Stomach (tissue), 19 donors: ENCODE measurements at places on chromosomes 6 and 20. TPM values are rescaled to one million over a fixed set of nuclear protein-coding genes. Genes with fewer than 3 reads are reported as not detected.
A peak's percentile ranks its signal among the peaks of the same experiment; 100 is the strongest.

DNA sequence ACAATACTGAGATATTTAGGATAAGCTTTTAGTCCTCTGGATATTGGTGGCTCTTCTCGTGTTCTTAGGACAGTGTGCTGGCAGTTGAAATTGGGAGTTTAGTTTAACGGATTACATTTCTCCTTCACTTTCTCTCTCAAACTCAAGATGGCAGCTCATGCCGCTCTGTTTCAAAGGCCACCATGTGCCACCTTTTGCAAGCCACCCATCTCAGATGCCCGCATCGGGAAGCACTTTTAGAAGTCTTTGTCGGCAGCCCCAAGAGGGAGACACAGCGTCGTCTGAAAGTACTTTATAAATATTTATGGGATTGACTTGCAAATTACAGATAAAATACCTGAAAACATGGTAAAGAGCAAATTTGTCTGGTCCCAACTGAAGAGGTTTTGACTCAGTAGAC is 73.5 kb downstream of the DOK5 start:
- H3K27me3 ChIP-seq = no peaks in the 10 kb centered on the region
- no peaks in the 10 kb centered on the region for H3K36me3 ChIP-seq
- no peaks in the 10 kb centered on the region for H3K4me1 ChIP-seq
- no peak overlapping the region for H3K27ac ChIP-seq

- peaks cover 17% of the 10 kb centered on the region for H3K36me3 ChIP-seq
- H3K27ac ChIP-seq = peak overlapping the region; percentile 78
- no peak overlapping the region for H3K4me3 ChIP-seq
- no peaks in the 10 kb centered on the region for H3K27me3 ChIP-seq
- DNase-seq = no peak
Observed at GRCh38 chr20:36493051-36493800, 48.1 kb upstream of the MYL9 start.

AURKA gene
- 0.45 TPM for total RNA-seq

- no peak for DNase-seq
- no peaks in the 10 kb centered on the region for H3K27me3 ChIP-seq
- H3K4me3 ChIP-seq = no peak overlapping the region
- no peaks in the 10 kb centered on the region for H3K4me1 ChIP-seq
- no peaks in the 10 kb centered on the region for H3K36me3 ChIP-seq
Observed at GRCh38 chr6:45045253-45045601, 282.9 kb upstream of the RUNX2 start.

CST5 gene
- not detected for total RNA-seq

- peak overlapping the region; percentile 52 for H3K27ac ChIP-seq
- H3K4me3 ChIP-seq = no peak overlapping the region
- H3K4me1 ChIP-seq = peaks cover 12% of the 10 kb centered on the region
- no peaks in the 10 kb centered on the region for H3K27me3 ChIP-seq
Observed at GRCh38 chr20:32034581-32035425, 17.2 kb upstream of the HCK start.

DNA sequence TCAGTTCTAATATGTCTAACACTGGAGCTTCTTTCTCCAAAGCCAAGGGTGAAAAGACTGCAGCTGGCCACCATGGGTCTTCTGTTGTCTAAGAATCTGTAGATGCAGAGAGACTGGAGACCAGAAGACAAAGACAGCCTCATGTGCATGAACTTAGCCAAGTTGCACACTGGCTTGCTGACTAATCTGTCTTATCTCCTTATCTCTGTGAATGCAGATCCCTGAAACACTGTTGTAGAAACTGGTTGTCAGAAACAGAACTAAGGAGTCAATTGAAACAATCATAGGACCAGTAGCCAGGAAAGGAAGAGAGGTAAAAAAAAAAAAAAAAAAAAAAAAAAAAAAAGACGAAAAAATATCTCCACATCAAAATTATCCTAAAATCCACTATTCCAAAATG is 109.7 kb downstream of the BFSP1 start:
- H3K4me3 ChIP-seq = no peak overlapping the region
- DNase-seq = no peak
- no peaks in the 10 kb centered on the region for H3K4me1 ChIP-seq
- H3K36me3 ChIP-seq = no peaks in the 10 kb centered on the region

HSD17B8 gene
- 19.6 TPM for total RNA-seq

- no peak overlapping the region for H3K4me3 ChIP-seq
- H3K27me3 ChIP-seq = no peaks in the 10 kb centered on the region
- no peak for DNase-seq
- H3K36me3 ChIP-seq = peaks cover 64% of the 10 kb centered on the region
- H3K27ac ChIP-seq = peak overlapping the region; percentile 90
Observed at GRCh38 chr6:33772902-33773472, 15.9 kb downstream of the LEMD2 start.

- no peak overlapping the region for H3K27ac ChIP-seq
- no peak overlapping the region for H3K4me3 ChIP-seq
- no peaks in the 10 kb centered on the region for H3K36me3 ChIP-seq
- no peaks in the 10 kb centered on the region for H3K27me3 ChIP-seq
- H3K4me1 ChIP-seq = peaks cover 26% of the 10 kb centered on the region
Observed at GRCh38 chr6:15444881-15445280, 199.0 kb downstream of the JARID2 start.

DNA sequence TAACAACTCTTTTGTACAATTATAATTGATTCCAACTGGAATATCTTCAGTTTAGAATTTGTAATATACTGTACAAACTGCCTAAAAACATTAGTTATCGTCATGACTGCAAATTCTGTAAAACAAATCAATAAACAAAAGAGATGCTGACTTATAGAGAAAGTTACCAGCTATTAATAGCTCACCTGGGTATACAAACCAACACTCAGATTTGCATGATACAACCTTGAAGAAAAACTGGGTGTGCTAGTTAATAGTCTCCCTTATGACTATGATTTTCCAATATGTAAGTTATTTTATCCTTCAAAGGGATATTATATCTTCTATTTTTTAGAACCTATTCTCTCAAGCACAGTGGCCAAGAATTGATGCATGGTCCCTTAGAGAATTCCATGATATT is 698.5 kb downstream of the FRK start:
- no peaks in the 10 kb centered on the region for H3K27me3 ChIP-seq
- no peak for DNase-seq
- H3K4me3 ChIP-seq = no peak overlapping the region
- H3K36me3 ChIP-seq = no peaks in the 10 kb centered on the region
- no peaks in the 10 kb centered on the region for H3K4me1 ChIP-seq
- H3K27ac ChIP-seq = no peak overlapping the region

GRCh38 chr6:135062735-135063134 is 8.1 kb upstream of the HBS1L start:
- H3K4me1 ChIP-seq = no peaks in the 10 kb centered on the region
- H3K27ac ChIP-seq = no peak overlapping the region
- no peaks in the 10 kb centered on the region for H3K36me3 ChIP-seq
- no peaks in the 10 kb centered on the region for H3K27me3 ChIP-seq
- H3K4me3 ChIP-seq = no peak overlapping the region
- peak; percentile 8 for DNase-seq

DNA sequence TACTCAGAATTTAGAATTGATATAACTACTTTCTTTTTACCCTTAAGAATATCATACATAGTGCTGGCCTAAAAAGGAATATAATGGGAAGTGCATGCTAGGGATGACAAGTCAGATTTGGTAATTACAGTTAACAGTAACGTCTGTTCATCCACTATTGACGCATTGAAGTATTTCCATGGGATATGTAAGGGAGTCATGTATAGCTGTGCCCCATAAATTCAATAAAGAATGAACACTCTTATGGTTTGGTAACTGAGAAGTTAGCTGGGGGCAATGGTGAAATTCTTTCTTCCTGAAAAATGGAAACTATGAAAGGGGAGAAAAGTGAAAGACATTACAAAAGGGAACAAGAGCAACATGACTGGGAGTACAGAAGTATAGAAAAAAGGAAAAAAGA is 2.6 kb upstream of the COL19A1 start:
- H3K27me3 ChIP-seq = peaks cover 17% of the 10 kb centered on the region
- no peaks in the 10 kb centered on the region for H3K36me3 ChIP-seq
- no peak overlapping the region for H3K4me3 ChIP-seq
- H3K27ac ChIP-seq = no peak overlapping the region
- H3K4me1 ChIP-seq = peaks cover 19% of the 10 kb centered on the region
- DNase-seq = no peak

HS3ST5 gene
- total RNA-seq = not detected

TMC2 gene
- total RNA-seq = not detected

GRCh38 chr20:40341561-40341960 is 347.5 kb downstream of the MAFB start:
- no peaks in the 10 kb centered on the region for H3K27me3 ChIP-seq
- no peaks in the 10 kb centered on the region for H3K36me3 ChIP-seq
- H3K4me1 ChIP-seq = no peaks in the 10 kb centered on the region
- H3K27ac ChIP-seq = no peak overlapping the region

DNA sequence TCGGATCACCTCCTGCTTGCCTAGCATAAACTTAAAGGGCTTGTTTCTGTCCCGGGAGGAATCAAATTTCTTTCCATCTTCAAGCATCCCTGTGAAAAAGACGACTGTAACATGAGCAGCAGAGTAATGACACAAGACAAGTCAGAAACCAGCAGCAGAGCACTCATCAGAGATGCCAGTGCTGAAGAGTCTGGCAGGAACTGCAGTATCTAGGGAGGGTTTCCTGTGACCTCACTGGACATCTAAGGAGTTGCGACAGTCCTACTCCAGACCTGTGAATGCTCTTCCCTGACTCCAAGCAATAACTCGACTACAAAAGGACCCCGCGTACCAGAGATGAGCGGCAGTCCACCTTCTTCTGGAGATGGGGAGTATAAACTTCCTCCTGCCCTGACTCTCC is 17.3 kb downstream of the FKBP1A start:
- peaks cover 64% of the 10 kb centered on the region for H3K4me1 ChIP-seq
- no peak overlapping the region for H3K4me3 ChIP-seq
- no peaks in the 10 kb centered on the region for H3K27me3 ChIP-seq
- H3K36me3 ChIP-seq = peaks cover 3% of the 10 kb centered on the region

- H3K27ac ChIP-seq = no peak overlapping the region
- H3K36me3 ChIP-seq = no peaks in the 10 kb centered on the region
- H3K4me3 ChIP-seq = no peak overlapping the region
- no peak for DNase-seq
- no peaks in the 10 kb centered on the region for H3K4me1 ChIP-seq
Observed at GRCh38 chr20:51354769-51355319, 187.7 kb downstream of the NFATC2 start.

CLIC5 gene
- total RNA-seq = 9.6 TPM

ENPP1 gene
- total RNA-seq = 18.4 TPM

SERPINB1 gene
- 18.7 TPM for total RNA-seq

- H3K4me3 ChIP-seq = no peak overlapping the region
- H3K27me3 ChIP-seq = no peaks in the 10 kb centered on the region
- no peak overlapping the region for H3K27ac ChIP-seq
- no peak for DNase-seq
- H3K4me1 ChIP-seq = no peaks in the 10 kb centered on the region
Observed at GRCh38 chr20:51198238-51198637, 175.3 kb upstream of the KCNG1 start.

DNA sequence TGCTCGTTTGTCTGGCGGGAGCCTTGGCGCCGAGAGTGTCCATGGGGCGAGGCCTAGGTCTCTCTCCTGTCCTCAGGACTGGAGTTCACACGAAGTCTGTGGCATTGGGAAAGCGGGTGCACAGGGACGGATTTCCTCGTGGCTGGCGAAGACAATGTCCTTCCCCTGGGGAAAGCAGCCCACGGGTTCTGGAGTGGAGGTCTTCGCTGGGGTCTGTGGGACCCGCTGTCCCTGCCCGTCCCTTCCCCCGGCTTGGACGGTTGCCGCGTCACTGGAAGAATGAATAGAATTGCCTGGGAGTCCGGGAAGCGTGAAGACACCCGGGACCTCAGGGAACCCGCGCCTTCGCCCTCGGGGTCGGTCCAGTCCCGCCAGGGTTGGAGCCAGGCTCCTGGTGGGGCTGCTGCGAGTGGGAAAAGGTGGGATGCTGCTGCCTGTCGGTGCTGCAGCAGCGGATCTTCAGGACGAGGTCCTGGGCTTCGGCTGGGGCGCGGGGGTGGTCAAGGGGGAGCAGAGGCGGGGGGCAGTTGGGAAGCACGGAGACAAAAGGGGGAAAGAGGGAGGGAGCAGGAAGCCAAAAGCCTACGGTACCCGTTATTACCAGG is 441.8 kb upstream of the DEFB115 start:
- no peaks in the 10 kb centered on the region for H3K4me1 ChIP-seq
- H3K4me3 ChIP-seq = no peak overlapping the region
- H3K36me3 ChIP-seq = no peaks in the 10 kb centered on the region
- no peaks in the 10 kb centered on the region for H3K27me3 ChIP-seq
- H3K27ac ChIP-seq = no peak overlapping the region
- no peak for DNase-seq

DNA sequence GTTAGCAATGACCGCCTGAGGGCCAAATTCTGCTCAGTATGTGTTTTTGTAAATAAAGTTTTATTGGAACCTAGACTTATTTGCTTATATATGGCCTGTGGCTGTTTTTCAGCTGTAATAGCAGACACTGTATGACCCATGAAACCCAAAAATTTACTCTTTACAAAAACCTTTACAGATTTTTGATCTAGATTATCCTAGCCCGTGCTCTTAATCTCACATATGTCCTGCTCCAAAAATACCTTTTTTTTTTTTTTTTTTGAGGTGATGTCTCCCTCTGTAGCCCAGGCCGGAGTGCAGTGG is 148.0 kb upstream of the ZNF217 start:
- no peak overlapping the region for H3K4me3 ChIP-seq
- no peaks in the 10 kb centered on the region for H3K36me3 ChIP-seq
- no peaks in the 10 kb centered on the region for H3K27me3 ChIP-seq
- H3K4me1 ChIP-seq = peaks cover 15% of the 10 kb centered on the region
- no peak for DNase-seq

GPLD1 gene
- not detected for total RNA-seq

DNA sequence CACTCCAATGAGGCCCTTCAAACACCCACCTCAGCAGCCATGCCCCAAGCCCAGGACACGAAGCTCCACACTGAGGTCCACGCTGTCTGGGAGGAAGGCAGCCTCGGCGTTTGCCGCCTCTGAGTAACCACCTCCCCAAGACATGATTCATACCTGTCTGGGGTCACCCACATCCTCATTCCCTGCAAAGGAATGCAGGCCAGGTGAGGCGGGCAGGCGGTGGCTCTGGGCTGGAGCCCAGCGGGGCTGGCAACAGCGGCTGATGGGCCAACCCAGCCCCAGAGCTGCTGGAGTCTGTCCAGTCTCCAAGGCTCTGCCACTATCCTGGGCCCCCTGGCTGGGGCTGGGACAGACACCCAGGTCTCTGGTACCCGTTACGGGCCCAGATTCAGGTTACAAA is 14.8 kb downstream of the PMEPA1 start:
- H3K4me3 ChIP-seq = no peak overlapping the region
- H3K27me3 ChIP-seq = no peaks in the 10 kb centered on the region
- DNase-seq = no peak

DNA sequence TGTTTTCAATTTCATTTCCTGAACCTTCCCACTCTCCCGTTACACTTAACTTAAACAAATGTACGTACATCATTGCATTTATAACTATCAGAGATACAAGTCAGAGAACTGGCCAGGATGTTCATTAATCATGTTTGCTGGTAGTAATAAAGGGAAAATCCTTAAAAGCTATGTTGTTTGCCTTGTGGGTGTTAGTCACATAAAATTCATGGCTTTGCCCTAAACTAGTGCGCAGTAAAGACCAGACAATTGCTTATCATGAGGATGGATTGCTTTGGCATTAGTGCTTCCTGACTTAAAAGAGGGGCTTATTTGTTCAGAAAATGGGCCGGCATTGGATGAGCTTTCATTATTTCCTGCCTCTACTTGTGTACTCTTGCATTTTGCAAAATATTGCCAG is 1037.3 kb upstream of the FLRT3 start:
- no peak overlapping the region for H3K27ac ChIP-seq
- no peaks in the 10 kb centered on the region for H3K4me1 ChIP-seq
- no peak for DNase-seq

TNF gene
- 0.58 TPM for total RNA-seq
